ENCODE measurements at places on chromosomes 4 and X.

- no peak for DNase-seq
Observed at GRCh38 chr4:169791527-169792156, 33.9 kb upstream of the HPF1 start.

- DNase-seq = no peak
Observed at GRCh38 chr4:17166954-17167353, 268.5 kb upstream of the LDB2 start.

- DNase-seq = peak; percentile 83
Observed at GRCh38 chr4:24979554-24979953, 51.2 kb downstream of the LGI2 start.

GRCh38 chr4:148693913-148694649 lies 251.9 kb upstream of the NR3C2 start:
- no peak for DNase-seq

DNA sequence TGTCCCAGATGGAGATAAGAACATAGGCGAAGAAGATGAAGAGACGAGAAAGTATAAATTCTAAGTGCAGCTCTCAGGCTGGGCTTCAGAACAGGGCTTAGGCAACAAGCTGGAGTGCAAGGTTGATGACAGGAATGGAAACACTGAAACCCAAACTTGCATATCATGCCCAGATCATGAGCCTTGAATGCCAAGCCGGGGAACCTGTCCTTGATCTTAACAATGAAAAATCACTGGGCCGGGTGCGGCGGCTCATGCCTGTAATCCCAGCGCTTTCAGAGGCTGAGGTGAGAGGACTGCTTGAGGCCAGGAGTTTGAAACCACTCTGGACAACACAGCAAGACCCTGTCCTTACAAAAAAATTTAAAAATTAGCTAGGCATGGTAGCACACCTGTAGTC lies 17.2 kb downstream of the AFAP1 start:
- DNase-seq = no peak

DNA sequence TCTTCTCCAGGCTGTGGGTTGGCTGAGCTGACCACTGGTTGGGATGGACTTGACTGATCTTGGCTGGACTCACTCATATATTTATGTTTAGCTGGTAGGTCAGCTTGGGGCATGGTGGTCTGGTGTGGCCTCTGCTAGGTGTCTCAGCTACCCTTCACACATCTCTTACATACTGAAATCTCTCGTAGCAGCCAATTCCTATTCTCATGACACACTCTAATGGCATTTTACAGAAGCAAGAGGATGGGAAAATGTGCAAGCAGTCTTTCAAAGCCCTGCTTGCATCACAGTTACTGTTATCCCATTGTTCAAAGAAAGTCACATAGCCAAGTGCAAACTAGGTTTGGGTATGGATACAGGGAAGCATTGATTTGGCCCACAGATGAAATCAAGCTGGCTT lies 55.5 kb upstream of the PCDH18 start:
- DNase-seq = no peak

DNA sequence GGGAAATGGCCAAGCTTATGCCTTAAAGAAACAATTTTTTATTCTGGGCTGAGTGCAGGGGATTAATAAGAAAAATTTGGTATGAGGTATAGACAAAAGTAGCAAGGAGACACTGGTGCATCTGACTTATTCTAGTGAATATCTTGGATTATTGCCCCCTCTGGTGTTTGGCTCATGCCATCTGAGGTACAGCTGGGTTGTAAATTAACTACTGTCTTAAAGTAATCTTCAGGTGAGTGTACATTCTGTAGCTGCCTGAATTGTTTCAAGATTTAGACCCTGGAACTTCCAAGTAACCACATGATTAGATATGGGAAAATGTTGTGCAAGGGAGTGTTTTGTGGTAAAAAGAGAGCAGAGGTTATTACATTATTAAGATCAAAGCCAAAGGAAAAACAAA lies 988.7 kb downstream of the FAM133A start:
- no peak for DNase-seq

DNA sequence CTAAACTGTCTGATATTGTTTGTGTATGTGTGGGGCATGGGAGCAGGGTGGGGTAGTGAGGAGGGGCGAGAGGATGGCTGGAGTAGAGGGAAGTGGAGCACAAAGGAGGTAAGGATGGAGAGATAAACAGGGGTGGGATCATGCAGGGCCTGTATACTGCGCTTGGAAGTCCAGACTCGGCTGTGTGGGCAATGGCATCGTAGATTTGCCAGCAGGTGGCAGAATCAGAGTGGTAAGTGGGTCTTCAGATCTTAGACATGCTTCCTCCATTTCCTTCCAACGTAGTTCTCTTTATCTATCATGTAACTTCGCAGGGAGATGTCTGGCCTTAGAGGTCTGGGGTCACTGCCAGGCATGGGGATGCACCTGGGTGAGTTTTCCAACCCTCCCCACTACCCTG lies 155.5 kb downstream of the PDGFRA start:
- no peak for DNase-seq

- DNase-seq = no peak
Observed at GRCh38 chr4:67451464-67451863, 93.8 kb downstream of the CENPC start.

DNA sequence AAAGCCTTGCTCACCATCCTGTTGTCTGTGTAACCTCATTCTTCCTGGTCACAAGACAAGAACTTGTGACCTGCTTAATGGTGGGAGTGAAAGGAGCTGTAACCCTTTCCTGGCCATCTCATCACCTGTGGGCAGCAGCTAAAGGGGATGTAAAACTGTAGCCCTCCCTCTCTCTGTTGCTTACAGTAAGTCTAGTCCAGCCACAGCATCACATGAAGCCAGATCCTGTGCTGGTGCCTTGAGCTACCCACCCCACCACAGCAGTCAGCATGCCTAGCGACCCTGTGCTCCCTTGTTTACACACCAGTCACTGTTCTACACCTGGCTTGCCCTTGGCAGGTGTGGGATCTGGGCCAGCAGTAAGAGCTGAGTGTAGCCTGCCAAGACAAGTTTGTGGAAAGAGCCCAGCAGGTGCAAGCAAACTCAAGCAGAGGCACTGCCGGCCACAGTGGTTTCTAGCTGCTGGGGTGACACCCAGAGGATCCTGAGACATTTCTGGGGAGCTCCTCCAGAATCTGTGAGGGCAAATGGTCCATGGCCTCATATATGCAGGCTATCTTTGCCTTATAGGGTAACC lies 41.0 kb downstream of the UGT2B28 start:
- no peak for DNase-seq

GRCh38 chr4:25535701-25536473 lies 119.8 kb upstream of the SLC34A2 start:
- DNase-seq = no peak

DNA sequence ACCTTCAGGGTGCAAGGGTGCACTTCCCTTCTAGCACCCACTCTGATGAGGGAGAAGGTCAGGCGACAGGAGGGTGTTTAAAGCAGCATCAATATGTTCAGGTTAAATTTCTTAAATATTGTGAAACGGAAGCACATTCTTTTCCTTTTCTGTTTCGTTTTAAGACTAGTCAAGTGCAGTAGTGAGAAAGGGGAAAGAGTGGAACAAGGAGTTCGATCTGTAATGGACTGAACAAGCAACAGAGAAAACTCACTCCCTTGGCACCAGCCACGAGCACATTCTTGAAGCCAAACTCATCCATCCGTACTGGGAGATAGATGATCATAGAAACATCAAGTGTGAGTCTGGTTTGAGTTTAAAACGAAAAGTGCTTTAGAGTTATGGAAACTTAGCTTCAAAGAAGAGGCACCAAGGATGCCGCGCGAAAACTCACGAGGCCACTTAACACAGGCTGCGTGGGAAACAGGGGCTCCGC lies 815 bp downstream of the FAM53A start:
- no peak for DNase-seq

DNA sequence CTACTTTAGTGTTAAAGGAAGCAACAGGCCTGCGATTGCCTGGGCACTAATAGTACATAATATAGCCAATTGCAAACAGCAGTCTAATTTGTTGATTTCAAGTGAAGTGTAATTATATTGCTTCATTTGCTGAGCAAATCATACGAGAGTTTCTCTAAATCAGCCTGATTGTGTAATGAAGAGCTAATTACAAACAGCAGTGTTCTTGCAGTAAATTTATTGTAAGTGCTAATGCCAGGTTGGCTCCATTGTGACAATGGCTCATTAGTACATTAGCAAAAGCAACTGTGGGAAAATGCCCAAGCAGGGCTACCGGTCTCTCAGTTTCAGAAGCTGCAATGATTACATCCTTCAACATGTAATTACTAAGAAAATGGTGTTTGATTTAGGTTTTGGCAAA lies 591.5 kb downstream of the GALNTL6 start:
- no peak for DNase-seq

DNA sequence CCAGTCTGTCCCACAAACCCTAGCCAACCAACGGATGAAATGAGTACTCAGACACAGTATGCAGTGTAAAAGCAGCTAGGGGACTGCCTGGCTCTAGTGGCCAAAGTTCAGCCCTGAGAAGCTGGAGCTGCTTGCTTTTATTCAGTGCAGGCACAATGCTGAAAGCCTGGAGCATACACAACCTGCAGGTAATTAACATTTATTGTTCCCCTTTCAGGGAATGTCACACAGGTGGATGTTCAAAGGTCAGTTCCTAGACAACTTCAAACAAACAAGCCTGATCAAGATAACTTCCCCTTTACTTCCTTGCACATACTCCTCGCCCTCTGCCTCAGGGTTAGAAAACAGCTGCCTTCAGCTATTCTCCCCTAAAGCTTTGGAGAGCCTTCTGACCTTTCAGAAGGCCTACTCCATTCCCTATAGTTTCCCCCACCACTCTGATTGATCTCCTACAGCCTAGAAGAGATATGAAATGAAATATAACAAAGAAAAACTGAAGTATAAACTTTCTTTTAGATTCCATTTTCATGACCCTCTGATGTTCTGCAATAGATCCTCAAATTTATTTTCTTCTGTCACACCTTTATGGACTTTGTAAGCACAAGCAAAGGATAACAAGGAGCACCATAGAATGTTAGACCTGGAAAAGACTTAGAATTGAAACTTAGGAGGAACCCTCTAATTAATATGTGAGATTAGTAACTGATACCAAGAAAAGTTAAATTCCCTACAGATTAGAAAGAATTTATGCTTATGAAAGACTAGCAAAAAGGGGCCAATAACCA lies 6.8 kb upstream of the DCAF8L1 start:
- no peak for DNase-seq

- DNase-seq = no peak
Observed at GRCh38 chrX:132034648-132035047, 11.5 kb downstream of the STK26 start.

GRCh38 chrX:134849390-134849789 lies 141.4 kb upstream of the SMIM10 start:
- no peak for DNase-seq

GRCh38 chrX:2370456-2370855 lies 130.3 kb downstream of the DHRSX start:
- DNase-seq = no peak

GRCh38 chr4:4696530-4696929 lies 154.7 kb upstream of the STX18 start:
- DNase-seq = no peak

GRCh38 chrX:41022566-41022965 lies 62.7 kb upstream of the USP9X start:
- no peak for DNase-seq

DNA sequence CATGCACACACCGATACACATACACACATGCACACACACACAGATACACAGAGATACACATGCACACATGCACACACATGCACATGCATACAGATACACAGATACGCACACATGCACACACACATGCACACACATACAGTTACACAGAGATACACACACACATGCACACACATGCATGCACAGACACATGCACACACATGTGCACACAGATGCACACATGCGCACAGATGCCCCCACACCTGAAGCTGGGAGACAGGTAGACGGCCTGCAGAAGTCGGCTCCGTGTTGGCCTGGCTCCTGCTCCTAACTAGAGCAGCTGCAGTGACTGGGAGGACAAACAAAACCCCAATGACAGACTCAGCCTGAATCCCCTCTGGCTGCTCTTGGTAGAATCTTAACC lies 46.8 kb downstream of the PSAPL1 start:
- DNase-seq = peak; percentile 56

GRCh38 chrX:134032441-134032840 lies 47.0 kb upstream of the GPC3 start:
- no peak for DNase-seq

DNA sequence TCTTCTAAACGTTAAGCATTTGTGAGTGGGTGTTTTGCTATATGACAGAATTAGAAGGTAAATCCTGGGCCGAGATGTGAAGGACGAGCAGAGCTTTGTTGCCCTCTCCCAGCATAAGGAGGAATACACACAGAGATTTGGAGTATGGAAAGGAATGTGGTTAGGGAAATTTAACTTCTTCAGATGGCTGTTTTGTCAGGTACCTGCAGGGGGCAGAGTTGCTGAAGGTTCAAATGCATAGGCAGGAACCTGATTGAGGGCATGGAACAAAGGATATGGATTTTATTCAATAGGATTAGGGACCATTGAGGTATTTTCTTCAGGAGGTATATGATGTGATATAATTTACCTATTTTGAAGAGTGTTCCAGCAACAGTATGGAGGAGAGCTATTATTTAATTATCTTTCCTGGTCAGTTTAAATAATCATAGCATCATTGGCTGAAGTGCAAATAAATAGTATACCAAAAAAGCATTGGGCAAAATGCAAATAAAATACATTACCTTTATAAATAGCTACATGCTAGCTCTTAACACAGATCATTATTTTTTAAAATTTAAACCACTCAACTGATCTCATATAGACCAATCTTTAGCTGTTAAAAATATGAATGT lies 143.6 kb downstream of the SLIT2 start:
- no peak for DNase-seq

- DNase-seq = no peak
Observed at GRCh38 chr4:83328521-83329187, 6.0 kb downstream of the HPSE start.

DNA sequence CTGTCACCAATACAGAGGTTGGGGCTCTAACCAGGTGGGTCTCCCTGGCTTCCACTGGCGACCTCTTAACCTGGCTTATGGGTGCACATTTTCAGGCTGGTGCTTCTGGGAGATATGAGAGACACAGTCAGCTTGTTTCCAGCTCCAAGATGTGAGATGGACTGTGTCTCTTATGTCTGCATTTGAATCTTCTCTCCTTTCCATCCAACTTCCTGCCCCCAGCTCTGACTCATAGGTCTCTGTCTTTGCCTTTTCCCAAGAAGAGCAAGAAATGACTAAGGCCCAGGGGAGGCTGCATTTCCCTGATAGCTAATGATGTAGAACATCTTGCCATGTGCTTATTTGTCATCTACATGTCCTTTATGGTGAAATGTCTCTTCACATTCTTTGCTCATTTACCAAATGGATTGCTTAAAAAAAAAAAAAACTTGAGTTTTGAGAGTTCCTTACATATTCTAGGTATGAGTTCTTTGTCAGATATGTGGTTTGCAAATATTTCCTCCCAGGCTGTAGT lies 3.2 kb upstream of the UXT start:
- peak; percentile 49 for DNase-seq

GRCh38 chr4:111031596-111031995 lies 408.7 kb upstream of the PITX2 start:
- no peak for DNase-seq

DNA sequence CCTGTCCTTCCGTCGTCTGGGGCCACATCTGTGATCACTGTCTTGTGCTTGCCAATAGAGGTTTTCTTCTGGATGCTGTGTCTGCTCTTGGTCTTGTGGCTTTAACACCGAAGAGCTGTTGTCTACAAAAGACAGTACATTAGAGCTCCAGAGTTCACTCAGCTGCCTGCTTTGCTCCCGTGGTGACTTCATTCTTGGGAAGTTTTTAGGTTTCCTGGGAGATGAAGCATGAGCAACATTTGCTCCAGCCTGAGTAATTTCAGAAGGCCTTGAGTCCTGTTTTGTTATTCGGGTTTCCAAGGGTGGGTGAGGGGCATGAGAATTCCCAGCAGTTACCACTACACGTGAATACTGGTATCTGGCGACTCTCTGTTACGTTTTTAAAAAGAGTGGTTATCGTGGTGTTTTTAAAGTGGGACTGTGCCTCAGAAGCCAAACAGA lies 189.2 kb downstream of the SHROOM3 start:
- no peak for DNase-seq

Data from vagina (tissue), 2 donors.